ENCODE measurements at places on chromosomes 2 and 18.

GRCh38 chr2:205763708-205764211 is 81.5 kb downstream of the NRP2 start:
- DNase-seq, result peak; percentile 27

DNA sequence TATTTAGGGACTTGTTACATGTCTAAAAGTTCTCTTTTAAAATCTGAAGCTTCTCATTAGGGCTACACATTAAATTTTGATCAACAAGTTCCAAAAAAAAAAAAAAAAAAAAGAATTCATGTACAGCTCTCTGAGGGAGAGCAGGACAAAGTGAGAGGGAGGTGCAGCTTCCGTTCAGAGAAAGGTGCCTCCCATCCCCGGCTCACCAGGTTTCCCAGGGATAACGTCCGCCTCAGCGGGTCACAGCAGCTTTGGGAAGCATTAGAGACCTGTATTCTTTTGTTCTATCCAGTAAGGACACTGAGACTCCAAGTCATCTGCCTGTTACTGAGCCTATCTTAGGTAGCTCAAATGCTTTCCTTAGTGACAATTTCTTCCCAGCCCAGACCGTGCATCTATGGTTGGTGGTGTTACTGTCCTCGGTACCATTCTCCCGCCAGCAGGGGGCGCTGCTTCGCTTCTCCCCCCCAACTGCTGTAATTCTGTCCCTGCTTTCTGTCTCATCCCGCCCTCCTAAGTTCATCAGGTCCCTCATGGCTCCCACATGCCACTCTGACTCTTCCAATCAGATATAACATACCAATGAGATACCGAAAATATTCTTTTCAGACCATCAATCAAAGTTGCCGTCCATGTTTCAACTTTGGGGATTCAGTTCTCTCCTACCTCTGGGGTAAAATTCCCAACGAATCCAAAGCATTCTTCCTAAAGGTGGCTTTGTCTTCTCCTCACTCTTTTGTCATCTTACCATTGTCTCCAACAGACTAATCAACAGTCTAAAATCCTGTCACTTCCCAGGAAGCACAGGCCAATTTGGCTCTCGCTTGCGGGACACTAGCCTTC is 466.5 kb downstream of the METTL4 start:
- no peak for DNase-seq

DNA sequence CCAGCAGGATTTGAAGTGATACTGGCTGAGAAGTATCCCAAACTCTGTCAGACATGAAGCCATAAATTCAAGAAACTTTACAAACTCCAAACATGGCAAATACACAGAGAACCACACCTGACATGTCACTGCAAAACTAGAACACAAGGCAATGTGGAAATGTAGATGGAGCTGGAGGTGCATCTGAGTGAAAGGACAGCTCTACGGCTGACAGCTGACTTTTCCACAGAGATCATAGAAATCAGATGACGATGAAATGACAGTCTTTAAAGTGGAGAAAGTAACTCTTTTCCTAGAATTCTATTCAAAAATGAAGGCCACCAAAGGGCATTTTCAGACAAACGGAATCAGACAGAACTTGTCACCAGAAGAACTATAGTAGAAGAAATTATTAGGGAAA is 97.5 kb downstream of the LDLRAD4 start:
- no peak for DNase-seq

- no peak for DNase-seq
Measured at GRCh38 chr2:161046876-161047275, 113.4 kb upstream of the TANK start.

- no peak for DNase-seq
Measured at GRCh38 chr2:63796366-63796765, 45.3 kb upstream of the UGP2 start.

GRCh38 chr2:124145982-124146381 is 120.9 kb downstream of the CNTNAP5 start:
- no peak for DNase-seq

DNA sequence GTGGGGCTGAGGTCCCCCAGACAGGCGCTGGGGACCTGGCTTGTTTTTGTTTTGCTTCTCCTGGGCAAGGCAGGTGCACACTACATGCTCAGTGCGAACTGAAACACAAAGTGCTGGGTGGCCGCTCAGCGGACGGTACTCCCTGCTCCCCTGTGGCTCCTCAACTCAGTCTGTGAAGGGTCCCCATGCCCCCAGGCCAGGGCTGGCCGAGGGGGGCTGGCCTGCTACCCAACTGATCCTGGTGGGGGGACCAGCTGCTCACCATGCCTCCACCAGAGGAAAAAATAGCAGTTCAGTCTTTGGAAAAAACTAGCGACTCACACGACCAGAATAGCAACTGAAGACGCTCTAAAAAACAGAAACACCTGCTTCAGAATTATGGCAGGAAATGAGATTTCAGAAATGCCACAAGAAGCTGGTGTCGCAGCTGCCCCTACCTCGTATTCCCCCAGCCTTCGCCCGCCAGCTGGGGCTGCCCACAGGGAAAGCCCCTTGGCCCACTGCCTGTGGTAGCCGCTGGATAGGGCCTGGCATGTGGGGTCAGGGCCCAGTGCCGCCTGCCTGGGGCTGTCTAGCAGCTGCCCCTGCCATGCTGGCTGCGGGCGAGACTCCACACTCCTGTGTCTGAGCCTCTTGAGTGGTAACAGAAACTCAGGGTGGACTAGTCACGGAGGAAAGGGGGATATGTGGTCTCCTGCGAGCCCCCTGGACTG is 43.7 kb downstream of the MEX3C start:
- DNase-seq, result no peak

DNA sequence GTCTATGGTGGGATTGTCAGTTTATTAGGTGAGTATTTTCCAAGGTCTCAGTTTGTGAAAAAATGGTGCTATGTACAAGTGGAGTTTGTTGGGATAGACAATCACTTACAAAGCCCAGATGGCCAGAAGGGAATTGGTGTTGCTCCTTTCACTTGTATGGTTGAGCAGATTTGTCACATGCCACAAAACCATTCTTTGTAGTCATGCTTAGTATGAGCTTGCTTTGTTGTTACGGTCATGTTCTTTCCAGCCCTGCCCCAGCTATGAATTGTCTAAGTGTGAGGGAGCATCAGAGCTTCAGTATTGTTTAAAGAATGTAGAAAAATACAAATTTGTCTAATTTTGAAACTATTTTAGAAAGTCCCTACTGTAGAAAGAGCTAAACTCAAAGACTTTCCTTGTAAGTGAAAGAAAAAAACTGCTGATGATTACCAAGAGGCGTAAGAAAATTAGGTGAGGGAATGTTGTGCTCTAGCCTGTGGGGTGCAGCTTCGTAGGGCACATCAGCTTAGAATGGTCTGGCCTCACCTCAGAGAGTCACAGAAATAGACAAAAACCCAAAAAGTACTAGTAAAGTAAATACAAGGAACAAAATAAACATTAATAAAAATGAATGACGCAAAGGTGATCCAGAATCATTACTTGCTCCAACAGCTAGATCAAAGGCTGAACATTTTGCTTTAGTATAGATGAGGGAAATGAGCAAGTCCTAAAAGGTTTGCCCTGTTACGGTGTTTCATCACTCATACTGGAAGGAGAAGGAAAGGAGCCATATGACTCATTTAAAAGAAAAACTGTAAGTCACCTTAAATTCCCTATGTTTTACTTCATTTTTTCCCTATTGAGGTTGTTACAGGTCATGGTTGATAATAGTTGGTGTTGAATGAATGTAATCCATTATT is 9.2 kb downstream of the TGIF1 start:
- DNase-seq, result peak; percentile 34

DNA sequence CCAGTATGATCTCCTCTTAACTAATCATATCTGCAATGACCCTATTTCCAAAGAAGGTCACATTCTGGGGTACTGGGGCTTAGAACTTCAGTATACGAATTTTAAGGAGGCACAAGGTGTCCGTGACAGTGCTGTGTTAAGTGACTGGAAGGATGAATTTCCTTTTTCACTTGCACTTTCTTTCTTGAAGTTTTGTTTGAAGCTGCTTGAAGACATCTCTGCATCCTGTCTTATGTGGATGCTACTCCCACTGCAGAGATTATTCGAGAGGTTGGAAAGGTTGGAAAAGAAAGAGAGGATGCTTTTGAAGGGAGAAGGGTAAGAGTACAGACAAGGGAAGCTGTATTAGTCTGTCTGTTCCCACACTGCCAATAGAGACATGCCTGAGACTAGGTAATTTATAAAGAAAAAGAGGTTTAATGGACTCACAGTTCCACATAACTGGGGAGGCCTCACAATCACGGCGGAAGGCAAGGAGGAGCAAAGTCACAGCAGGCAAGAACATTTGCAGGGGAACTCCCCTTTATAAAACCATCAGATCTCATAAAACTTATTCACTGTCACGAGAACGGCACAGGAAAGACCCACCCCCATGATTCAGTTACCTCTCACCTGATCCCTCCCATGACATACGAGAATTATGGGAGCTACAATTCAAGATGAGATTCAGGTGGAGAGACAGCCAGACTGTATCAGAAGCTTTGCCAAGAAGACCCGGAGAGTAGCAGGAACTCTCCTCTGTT is 3.6 kb upstream of the RNF144A start:
- DNase-seq, result no peak

GRCh38 chr2:228731517-228731916 is 539.6 kb downstream of the PID1 start:
- DNase-seq, result no peak
